Neural crest cell (in vitro differentiated cells): ENCODE measurements at places on chromosomes 11 and 22. TPM values are rescaled to one million over a fixed set of nuclear protein-coding genes. Genes with fewer than 3 reads are reported as not detected.
A peak's percentile ranks its signal among the peaks of the same experiment; 100 is the strongest.

DNA sequence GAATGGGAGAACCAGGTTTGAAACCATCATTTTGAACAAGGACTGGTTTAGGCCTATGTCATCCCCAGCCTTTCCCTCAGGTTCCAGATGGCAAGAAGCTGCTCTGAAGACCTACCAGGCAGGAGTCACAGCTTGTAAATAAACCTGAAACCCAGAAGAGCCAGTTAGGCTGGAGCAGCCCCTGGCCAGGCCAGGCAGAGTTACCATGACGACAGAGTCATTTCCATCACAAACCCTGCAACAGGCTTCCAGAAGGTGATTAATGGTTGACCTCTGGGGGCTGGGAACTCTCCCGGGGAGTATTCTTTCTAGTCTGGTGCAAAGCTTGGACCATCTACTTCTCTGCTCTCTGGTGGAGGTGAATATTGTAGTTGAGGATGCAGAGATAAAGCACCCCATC is 164.1 kb upstream of the NCAM1 start:
- peak overlapping the region; percentile 94 for H3K27ac ChIP-seq
- H3K36me3 ChIP-seq = no peaks in the 10 kb centered on the region
- DNase-seq = no peak
- H3K4me3 ChIP-seq = no peak overlapping the region
- H3K27me3 ChIP-seq = no peaks in the 10 kb centered on the region
- H3K4me1 ChIP-seq = peaks cover 48% of the 10 kb centered on the region

GRCh38 chr11:67648140-67648795 is 2.3 kb downstream of the ACY3 start:
- DNase-seq = no peak
- no peaks in the 10 kb centered on the region for H3K27me3 ChIP-seq

Gene LRRC4C
- total RNA-seq = 5.2 and 5.5 TPM in 2 replicates

Gene IGSF22
- 0.19 and 0.50 TPM in 2 replicates for total RNA-seq
